ENCODE measurements at places on chromosomes 2 and 18.

- DNase-seq: no peak
These were observed 32.0 kb downstream of the CDH19 start for GRCh38 chr18:66571845-66572244.

DNA sequence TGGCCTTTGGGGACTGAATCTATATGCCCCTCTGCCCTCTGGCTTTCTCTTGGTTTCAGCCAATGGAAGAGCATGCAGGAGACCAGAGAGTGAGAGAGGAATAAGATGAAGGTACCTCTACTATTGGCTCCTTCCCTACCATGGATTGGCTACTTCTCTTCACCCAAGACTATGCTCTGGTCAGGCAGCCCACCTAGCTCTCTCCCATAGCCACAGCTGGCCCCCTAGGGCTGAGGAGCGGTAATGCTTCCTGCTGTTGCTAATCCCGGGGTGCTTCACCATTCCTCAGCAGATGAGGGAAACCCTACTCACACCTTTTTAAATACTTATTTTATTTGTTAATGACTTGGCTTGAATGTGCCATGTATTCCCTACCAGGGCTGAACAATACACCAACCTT, 142.4 kb downstream of the MREG start:
- DNase-seq: no peak

- DNase-seq: no peak
These were observed 58.8 kb downstream of the BAZ2B start for GRCh38 chr2:159557437-159558034.

DNA sequence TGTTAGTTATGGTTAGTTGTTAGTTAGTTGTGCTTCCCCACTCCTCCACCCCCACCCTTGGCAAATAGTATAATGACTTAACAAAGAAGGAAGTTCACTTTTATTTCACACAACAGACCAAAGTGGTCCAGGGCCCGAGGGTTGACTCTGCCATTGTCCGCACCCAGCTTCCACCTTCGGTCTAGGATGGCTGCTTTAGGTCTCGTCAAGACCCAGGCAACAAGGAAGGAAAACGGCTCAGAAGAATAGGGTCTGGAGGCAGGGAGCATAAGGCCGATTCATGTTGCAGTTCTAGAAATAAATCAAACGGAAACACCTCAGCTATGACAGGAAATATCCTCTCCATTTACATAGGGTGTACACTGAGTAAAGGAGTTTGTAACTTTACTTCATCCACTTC, 206.0 kb upstream of the CXCR4 start:
- DNase-seq: no peak

Data from stimulated activated CD4-positive, alpha-beta T cell treated with anti-CD3 and anti-CD28 coated beads, Interleukin-1b, Interleukin-23, amount 100 ng/mL, for 48 hours (primary cell).